Brain (organoid and tissue), 16 donors: ENCODE measurements at places on chromosomes 2 and 18. TPM values are rescaled to one million over a fixed set of nuclear protein-coding genes. Genes with fewer than 3 reads are reported as not detected.

Gene MOGAT1
- not detected for polyA plus RNA-seq

- no peak for DNase-seq
These were observed 215.5 kb upstream of the EPHA4 start for GRCh38 chr2:221787561-221787960.

- DNase-seq = no peak
These were observed 524 bp downstream of the ANKRD30B start for GRCh38 chr18:14748496-14748895.

DNA sequence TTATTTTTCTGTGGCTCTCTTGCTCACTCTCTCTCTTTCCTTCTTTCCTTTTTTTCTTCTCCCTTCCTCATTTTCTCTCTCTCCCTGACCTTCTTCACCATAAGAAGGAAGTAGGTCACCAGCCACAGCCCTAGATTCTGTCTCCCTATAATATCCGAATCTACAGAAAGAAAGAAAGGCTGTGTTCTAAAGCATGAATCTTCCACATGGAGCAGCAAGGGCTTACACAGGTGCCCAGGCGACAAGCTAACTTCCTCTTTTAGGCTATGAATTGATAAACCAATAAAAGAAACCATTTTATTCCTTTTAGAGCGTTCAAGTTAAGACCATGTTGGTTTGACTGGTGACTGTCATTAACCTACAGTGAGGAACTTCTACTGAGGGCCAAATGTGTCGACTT, 49.3 kb downstream of the CACNB4 start:
- DNase-seq = no peak

DNA sequence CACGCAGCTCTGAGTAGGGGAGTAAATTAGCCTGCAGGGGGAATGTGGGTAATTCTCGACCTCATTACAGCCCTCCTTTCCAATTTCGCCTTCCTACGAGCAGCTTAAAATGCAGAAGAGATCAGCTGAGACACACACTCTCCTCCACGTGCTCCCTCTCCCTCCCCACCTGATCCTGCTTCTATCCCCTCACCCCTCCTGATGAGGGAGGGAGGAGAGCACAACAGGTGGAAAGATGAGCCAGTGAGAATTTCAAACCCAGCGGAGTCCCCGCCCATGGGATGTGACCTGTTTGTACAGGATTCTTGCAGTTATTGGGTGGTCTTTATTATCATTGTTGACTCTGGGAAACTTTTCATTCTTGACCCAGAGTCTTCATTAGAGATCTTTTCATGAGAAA, 35.5 kb downstream of the DDX18 start:
- no peak for DNase-seq

DNA sequence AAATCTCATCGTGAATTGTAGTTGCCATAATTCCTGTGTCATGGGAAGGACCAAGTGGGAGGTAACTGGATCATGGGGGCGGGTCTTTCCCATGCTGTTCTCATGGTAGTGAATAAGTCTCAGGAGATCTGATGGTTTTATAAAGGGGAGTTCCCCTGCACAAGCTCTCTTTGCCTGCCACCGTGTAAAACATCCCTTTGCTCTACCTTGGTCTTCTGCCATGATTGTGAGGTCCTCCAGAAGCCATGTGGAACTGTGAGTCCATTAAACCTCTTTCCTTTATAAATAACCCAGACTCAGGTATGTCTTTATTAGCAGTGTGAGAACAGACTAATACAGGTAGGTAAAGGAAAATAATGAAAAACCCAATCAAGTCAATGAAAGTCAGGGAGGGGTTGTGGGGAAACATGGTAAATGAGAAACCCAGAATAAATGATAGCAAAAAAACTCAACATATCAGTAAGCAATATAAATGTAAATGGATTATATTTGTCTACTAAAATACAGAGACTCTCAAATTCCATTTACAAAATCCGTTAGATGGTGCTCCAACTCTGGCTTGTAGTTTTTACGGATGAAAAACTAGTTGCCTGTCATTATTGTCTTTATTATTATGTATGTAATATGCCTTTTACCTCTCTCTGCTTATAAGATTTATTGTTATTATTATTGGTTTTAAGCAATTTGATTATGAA, 98.9 kb upstream of the NDUFV2 start:
- DNase-seq = no peak
